ENCODE measurements at places on chromosomes 4 and X. TPM values are rescaled to one million over a fixed set of nuclear protein-coding genes. Genes with fewer than 3 reads are reported as not detected.

GRCh38 chrX:16005917-16006316, 117.4 kb upstream of the GRPR start:
- DNase-seq, result no peak

- no peak for DNase-seq
Measured at GRCh38 chr4:4358093-4358854, 28.6 kb upstream of the NSG1 start.

- DNase-seq, result no peak
Measured at GRCh38 chr4:99803566-99804101, 13.0 kb upstream of the DAPP1 start.

GRCh38 chr4:25113915-25114904, 46.0 kb downstream of the SEPSECS start:
- peak; percentile 58 for DNase-seq

DNA sequence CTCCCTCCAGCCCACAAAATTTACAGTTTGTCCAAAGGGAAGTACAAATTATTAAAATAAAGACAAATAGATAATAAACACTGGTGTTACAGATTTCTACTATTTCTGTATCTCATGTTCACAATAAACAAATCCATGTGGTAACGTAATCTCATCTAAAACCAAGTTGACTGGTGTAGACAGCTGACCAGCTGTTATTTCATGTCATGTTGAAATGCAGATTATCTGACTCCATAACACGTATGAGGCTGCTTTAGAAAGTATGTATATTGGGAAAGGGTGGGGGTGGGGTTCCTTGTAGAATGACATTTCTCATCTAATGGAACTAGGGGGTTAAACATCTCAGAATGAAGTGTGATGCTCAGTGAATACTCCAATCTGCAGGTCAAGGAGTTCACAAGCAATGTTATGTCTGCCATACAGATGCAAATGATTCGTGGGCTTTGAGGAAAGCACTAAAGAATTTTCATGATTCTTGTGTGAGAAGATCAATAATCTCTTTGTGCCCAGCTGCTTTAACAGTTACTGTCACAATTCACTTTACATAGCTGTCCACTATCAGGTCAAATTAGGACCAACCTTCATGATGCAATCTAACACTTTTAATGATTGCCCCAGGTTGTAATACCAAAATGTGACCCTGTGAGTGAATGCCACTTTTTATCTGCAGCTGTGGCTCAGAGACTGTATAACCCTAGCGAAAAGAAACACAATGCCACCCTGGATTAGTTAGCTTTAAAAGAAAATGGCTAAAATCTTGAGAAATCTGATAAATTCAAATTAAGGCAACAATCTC, 114.0 kb downstream of the ENOX2 start:
- no peak for DNase-seq

- DNase-seq, result no peak
Measured at GRCh38 chrX:79133904-79134303, 10.6 kb upstream of the GPR174 start.

DNA sequence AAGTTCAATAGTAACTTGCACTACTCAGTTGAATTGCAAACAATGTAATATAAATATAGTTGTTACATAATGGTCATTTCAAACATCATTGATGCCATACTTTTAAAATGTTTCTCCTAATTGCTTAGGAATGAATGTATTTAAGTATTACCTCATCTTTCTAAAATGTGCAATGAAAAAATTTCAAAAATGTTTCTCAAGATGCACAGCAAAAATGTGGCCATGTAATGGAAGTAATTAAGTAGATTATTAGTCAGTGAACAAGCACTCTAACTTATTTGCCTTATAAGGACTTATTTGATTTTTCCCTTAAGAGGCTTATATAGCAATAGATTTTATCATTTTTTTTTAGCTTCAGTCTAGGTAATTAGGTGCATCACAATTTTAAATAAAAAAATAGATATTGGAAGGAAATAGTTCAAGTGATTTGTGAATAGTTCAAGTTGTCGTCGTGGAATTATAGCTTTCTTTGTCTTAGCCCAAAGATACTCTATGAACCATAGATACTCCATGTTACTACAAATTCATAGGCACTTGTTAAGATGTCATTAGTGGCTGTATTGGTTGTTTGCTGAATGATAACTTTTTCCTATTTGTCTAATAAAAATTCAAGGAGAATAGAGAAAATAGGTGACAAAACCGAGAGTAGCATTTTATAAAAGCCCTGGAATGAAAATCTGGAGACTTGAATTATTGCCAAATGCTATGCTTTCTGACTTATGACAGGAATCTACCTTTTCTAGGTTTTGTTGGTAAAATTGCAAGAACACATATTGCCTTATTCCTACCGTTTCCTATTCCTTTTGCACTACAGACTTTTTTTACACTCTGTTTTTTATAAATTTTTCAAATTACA, 118.5 kb downstream of the TLL1 start:
- DNase-seq, result peak; percentile 59

Gene LRIT3
- total RNA-seq, result not detected

Gene GATA1
- not detected for total RNA-seq

DNA sequence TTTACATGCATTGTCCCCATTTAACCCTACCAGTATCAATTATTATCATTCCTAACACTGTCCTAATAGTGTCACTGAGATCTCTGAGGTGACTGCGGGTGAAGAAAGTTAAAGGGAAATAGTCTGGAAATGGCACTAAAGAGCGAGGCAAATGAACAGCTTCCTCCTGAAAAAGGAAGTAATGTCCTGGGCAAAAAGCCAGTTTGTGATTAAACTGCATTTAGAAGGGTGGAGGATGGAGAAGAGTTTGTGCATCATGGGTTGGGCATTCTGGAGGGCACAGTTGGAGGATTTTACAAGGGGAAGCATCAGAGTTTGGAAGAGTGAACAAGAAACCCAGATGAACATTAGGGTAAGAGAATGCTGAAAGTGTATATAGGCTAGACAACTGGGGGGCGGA, 60.5 kb upstream of the SLC25A4 start:
- DNase-seq, result peak; percentile 4

DNA sequence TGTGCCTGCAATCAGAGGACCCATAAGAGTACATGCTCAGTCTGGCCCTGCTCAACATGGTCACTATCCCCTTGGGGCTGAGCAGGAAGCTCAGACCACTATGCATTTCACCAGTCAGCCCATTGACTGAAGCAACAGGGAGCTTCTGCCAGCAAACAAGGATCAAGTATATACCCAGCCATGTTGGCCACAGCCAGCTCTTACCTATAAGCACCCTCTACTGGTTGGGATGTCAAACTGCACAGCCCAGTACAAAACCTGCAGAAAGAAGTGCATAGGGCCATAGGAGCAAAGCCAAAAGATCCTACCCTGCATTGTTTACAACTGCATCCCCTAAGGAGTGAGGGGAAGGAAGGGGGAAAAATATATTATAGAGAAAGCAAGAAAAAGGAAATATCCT, 214.4 kb upstream of the CPEB2 start:
- no peak for DNase-seq

GRCh38 chr4:39524161-39524957, 2.9 kb downstream of the UGDH start:
- no peak for DNase-seq

GRCh38 chrX:355329-356050, 31.2 kb downstream of the PPP2R3B start:
- no peak for DNase-seq

Gene TLR3
- total RNA-seq, result 6.7 TPM

Gene ERAS
- not detected for total RNA-seq

DNA sequence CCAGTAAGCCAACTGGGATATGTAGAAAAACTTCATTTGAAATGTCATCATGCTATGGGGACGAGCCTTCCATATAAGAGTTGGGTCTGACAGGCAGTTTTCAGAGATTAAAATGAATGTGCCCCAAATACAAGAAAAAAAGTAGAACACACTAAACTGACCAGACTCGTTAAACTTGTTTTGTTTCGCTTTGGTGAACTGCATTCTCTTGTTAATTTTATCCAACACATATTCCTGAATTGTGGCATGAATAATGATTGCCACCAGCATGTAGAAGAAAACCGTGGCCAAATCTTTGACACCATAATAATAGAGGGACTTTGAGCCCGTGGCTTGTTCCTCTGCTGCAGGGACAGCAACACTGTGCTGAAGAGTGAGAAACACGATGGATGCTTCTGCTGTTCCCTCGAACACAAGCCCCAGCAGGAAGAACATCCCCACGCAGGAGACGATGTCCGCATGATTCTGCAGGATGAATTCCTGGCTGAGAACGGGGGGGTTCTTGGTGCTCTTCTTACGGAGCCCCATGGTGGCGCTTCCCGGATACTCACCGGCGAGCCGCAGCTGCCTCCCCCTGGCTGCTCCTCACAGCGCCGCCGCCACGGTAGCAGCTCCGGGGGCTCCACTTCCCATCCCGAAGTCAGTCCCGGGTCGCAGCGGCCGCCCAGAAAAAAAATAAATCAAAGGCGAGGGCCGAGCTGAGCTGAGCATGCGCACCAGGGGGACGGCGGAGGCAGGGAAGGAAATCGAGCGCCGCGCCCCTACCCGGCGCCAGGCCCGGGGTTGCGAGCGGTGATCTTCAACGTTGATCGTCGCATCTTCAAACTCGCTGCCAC, at the start of gene TRAM1L1:
TRAM1L1 (minus strand) TSS at position 711 of the 836 bp plus-strand sequence; CDS start at position 528, 183 bp downstream.
- DNase-seq, result peak; percentile 51

- DNase-seq, result peak; percentile 82
Measured at GRCh38 chrX:136953867-136954787, 73.6 kb upstream of the RBMX start.

- no peak for DNase-seq
Measured at GRCh38 chr4:42150653-42151567, 1.5 kb downstream of the BEND4 start.

Gene ARL13A
- not detected for total RNA-seq

Gene SMIM10
- total RNA-seq, result 12.6 TPM

Gene KLHL34
- not detected for total RNA-seq

DNA sequence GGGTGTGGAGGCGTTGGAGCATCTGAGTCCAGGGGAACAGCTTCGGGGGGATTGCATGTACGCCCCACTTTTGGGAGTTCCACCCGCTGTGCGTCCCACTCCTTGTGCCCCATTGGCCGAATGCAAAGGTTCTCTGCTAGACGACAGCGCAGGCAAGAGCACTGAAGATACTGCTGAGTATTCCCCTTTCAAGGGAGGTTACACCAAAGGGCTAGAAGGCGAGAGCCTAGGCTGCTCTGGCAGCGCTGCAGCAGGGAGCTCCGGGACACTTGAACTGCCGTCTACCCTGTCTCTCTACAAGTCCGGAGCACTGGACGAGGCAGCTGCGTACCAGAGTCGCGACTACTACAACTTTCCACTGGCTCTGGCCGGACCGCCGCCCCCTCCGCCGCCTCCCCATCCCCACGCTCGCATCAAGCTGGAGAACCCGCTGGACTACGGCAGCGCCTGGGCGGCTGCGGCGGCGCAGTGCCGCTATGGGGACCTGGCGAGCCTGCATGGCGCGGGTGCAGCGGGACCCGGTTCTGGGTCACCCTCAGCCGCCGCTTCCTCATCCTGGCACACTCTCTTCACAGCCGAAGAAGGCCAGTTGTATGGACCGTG, 2.2 kb downstream of the AR start:
- DNase-seq, result no peak

DNA sequence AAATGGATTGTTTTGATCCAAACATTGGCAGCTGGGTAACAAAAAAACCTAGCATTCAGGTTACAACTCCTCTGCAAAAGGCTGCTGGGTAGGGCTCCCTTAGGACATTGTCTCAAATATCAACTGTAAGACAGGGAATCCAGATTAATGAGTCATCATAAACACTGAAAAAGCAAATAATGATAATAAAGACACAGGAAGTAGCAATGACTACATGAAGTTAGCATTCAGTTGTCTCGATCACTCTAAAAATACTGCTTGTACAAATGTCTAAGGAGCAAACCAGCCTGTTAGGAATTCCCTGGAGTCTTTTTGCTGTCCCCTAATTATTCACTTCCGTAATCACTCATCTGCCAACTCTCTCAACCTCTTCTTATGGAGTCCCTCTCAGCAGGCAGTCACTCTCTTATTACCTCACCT, 259.2 kb downstream of the GPC3 start:
- DNase-seq, result peak; percentile 89

Gene DACH2
- not detected for total RNA-seq

DNA sequence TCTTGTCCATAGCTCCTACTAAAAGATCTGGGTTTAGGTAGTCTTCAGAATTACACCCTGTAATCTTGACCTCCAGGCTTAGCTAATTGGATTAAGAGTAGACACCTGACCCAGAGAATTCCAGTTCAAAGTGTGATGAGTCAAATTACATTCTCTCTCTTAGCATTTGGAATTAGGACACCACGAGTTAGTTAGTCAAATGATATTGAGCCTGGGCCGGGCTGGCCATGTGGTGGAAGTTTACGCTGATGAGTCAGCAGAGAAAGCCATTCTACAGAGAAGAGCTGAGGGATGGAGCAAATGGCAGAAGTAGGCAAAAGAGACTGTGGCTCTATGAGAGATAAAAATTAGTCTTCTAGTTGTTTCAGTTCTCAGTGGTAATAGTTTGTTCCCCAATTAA, 31.1 kb downstream of the CEP44 start:
- peak; percentile 71 for DNase-seq

- DNase-seq, result no peak
Measured at GRCh38 chrX:153568451-153569011, 30.4 kb downstream of the CCNQ start.

DNA sequence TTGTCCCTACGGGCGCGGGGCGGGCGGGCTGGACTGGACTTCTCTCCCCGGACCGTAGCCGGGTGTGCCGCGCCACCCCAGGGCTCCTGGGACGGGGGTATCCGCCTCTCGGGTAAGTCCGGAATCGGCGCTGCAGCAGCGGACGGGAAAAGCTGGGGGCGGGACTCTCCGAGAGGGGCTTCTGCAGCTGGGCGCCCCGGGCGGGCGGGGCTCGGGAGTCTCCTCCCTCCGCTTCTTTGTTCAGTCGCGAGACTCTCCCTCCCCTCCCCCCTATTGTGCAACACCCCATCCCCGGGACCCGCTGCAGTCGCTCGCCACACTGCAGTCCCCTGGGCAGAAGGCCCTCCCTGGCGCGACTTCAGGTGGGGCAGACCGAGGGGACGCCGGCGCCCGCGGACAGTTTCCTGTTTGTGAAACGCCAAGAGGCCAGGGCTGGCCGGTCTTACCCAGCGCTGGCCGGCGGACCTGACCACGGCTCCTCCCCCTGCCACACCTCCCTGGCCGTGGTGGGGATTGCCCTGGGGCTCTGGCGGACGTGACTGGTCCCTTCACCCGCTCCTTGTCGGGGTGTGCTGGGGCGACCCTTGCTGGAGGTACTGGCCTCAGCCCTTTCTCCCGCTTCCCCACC, 966 bp downstream of the CCNG2 start:
- peak; percentile 82 for DNase-seq

GRCh38 chrX:39361736-39362135, 560.5 kb downstream of the MID1IP1 start:
- DNase-seq, result no peak

Gene IL15
- 8.1 TPM for total RNA-seq

- no peak for DNase-seq
Measured at GRCh38 chr4:38531141-38531727, 132.8 kb upstream of the KLF3 start.

Data from M059J (cell line).